ENCODE measurements at places on chromosomes 7 and 10.
A peak's percentile ranks its signal among the peaks of the same experiment; 100 is the strongest.

DNA sequence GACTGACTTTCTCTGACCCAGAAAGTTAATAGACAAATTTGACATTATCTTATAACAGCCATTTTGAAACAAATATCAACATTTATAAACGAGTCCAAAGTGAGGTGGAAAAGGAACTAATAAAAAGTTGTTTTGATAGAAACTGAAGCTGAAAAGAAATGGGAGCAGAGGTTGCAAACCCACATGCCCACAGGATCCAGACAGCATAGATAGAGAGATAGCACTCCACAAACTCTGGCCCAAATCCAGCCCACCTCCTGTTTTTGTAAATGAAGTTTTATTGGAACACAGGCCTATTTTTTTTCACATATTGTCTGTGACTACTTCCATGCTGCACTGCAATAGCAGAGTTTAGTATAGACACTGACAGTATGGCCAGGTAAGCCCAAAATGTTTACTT, 171.9 kb downstream of the PRKG1 start:
- DNase-seq = peak; percentile 29

DNA sequence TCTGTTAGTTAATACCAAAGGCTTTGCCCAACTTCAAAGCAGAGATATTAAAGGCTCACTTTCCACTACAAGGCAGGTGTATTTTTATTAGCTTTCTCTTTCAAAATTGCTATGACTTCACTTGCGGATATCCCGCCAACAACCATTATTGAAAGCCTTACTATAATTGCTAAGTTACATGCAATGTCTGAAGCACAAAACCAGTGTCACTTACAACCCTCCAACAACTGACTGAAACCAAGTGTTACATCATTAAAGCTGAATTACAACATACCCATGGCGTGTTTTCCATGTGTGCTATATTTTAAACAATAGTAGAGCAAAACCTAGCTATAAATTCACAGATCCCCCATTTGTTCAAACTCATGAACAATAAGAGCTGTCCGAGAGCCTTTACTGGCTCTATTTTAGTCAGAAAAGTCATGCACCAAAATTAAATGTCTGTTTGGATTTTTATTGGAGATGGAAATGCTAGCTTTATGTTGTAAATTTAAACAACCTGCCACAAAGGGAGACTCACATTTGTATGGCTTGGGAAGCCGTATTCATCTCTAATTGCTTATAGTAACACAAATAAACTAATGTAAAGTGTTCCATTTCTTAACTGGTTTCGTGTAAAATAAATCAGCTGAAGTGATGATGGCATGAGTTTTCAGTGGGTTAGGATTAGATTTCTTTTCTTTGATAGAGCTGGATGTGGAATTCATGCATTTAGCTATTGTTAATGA, 227.1 kb downstream of the AGMO start:
- DNase-seq = no peak

DNA sequence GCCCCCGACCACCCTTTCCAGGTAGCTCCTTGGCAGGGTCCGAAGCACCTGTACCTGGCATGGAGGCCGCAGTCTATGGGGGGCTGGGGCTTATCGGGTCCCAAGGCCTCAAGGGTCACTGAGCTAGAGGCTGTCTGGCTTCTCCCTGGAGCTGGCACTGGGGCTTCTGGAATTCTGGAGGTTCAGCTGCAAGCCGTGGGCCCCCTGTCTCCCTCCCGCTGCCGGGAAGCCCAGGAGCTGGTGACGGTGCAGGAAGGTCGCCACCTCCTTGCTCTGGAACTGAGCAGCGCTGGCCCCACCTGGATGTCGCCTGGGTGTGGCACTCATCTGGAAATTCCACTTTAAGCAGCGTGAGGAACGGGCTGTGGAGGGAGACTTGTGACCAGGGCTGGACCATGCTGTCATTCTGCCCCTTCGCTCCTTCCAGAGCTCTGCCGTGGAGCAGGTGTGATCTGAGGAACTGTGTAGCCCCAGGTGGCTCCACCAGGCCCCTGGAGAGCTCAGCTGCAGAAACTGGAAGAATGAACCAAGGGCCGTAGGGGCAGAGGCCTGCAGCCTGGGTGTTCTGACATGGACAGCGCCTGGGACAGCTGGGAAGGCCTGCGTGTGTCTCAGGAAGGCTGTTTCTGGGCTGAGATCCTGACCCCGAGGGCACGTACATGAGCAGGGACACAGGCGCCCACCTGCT, 129.7 kb upstream of the PPP2R2D start:
- no peak for DNase-seq

- no peak for DNase-seq
These were observed 152.2 kb downstream of the SDHAF3 start for GRCh38 chr7:97269741-97270140.

DNA sequence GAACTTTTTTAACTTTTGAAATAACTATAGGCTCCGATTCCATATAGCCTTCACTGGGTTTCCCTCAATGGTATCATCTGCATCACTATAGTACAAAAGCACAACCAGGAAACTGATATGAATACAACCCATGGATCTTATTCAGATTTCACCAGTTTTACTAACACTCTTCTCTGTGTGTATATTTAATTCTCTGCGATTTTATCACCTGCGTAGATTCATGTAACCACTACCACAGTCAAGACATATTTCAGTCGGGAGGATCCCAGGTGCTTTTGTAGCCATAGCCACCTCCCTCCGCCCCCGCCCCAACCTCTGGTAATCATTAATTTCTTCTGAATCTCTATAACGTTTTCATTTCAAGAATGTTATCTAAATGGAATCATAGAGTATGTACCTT, 82.8 kb upstream of the C7orf33 start:
- no peak for DNase-seq

- no peak for DNase-seq
These were observed 1.5 kb upstream of the TACR2 start for GRCh38 chr10:69418052-69418752.

- peak; percentile 38 for DNase-seq
These were observed 34.7 kb downstream of the ACADSB start for GRCh38 chr10:123043409-123043925.

GRCh38 chr7:100620804-100621203, 8.5 kb downstream of the MOSPD3 start:
- no peak for DNase-seq

- DNase-seq = peak; percentile 15
These were observed 24.2 kb downstream of the CRTAC1 start for GRCh38 chr10:98006266-98006665.

GRCh38 chr10:98431016-98431415, 15.7 kb downstream of the HPS1 start:
- DNase-seq = no peak

GRCh38 chr7:12951397-12951801, 264.0 kb downstream of the ARL4A start:
- DNase-seq = no peak

DNA sequence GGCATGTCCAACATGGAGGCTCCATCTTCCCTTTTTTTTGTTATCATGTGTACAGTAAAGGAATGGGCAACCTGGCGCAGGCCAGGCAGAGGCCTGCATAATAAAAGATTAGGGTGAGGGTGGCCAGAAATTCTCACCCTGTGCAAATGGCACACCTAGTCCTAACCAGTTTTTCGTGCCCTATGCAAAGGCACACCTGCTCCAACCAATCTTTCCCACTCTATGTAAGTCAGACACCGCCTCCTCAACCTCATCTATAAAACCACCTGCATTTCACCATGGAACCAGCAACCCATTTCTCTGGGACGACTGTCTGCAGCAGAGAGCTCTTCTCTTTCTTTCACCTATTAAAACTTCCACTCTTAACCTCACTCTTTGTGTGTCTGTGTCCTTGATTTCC, 16.1 kb downstream of the TBATA start:
- DNase-seq = no peak

GRCh38 chr10:351770-352334, 216.6 kb downstream of the ZMYND11 start:
- no peak for DNase-seq

DNA sequence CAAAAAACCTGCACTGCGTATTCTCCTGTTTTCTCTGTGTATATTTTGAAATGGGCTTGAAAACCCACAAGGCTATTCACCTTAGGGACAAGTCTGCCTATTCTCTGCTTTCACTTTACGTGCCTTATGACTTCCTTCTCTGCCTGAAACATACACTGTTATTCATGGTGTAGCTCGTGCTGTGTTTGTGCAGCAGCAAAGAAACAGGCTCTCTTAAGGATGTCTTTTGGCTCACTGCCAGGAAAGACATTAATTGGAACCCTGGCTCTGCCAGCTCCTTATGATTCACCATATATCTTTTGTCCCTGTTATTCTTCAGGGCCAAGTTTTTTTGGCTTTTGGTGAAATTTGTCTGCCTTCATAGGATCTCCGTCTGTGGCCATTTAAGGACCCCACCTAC, 92.4 kb downstream of the TMEM106B start:
- DNase-seq = peak; percentile 3

DNA sequence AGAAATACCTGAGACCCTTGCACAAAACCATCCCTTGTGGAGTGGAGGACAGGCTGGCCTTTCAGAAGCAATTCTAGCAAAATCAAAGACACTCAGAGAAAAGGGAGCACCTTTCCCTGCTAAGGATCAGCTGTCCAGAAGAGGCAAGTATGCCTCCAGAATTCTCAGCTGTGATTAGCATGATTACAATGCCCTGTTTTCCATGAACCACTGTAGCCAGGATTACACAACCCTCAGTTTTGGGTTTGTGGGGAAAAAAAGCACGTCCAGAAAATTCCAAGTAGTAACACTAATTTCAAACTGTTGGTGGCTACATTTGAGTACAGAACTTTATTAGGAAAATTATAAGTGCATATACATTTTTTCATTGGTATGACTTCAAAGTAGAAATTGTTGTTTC, 15.0 kb downstream of the CXCL12 start:
- no peak for DNase-seq

DNA sequence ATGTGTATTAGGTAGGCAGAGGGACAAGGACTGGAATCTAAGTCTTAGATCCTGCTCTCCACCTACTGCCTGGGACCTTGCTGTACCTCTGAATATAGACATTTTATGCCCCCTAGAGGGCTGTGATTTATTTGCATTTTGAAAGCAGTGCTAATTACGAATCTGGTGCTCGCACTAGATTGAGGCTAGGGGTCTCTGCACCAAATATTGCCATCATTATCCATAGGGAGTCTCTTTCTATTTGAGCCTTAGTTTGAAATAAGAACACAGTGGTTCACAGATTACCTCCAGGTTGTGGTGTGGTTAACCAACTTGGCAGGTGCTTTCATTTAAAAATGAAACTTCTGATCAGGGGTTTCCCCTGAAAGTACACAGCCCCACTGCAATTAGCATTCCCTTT, 41.8 kb downstream of the CNNM1 start:
- DNase-seq = peak; percentile 9

DNA sequence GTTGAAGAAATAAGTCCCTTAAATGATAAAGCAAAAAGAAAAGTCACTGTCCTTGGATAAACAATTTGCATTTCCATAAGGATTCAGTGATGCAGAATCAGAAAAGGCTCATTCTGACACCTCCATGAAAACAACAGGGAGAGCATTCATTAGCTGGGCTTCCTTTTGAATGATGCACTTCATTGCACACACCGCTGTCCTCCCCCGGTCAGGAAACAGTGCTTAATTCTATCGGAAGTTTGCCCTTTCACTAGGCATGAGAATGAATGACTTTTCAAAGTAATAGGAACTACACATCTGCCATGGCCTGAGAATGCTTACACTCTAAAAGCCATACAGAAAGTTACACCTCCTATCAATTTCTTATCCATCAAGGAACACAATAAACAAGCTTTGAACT, 4.2 kb downstream of the PCDH15 start:
- DNase-seq = no peak

- DNase-seq = no peak
These were observed 67.2 kb upstream of the PPP2R2D start for GRCh38 chr10:131833446-131834080.

DNA sequence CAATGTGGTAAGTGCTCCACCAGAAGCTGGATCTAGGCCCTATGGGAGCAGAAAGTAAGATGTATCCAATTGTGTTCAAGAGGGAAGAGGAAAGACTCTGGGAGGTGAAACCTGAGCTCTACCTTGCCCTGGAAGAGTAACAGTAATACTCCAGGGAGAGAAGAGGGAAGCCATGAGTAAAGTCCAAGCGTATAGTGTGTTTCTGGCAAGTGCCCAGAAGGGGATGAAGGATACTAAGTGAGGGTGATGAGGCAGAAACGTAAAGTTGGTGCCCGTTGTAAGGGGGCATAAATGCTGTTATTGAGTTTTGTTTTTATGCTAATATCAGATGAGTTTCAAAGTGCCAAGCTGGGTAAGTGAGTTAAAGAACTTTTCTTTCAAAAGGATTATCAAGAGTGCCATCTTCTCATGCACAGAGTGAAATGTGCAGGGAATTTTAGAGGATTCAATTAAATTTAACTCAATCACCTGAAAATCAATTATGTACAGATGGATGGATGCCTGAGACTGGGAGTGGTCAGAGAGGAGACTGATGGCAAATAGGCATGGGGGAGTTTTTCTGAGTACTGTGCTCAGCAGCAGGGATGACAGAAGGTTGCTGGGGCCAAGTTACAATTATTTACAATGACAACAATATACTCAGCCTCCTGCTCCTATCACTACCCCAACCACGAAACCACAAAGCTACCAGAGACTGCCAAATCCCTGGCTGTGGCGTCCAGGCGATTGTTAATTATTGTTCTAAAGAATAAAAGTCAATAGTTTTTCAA, 123.3 kb upstream of the LAMB4 start:
- DNase-seq = no peak

GRCh38 chr7:150621376-150621775, 10.8 kb downstream of the GIMAP6 start:
- DNase-seq = no peak

DNA sequence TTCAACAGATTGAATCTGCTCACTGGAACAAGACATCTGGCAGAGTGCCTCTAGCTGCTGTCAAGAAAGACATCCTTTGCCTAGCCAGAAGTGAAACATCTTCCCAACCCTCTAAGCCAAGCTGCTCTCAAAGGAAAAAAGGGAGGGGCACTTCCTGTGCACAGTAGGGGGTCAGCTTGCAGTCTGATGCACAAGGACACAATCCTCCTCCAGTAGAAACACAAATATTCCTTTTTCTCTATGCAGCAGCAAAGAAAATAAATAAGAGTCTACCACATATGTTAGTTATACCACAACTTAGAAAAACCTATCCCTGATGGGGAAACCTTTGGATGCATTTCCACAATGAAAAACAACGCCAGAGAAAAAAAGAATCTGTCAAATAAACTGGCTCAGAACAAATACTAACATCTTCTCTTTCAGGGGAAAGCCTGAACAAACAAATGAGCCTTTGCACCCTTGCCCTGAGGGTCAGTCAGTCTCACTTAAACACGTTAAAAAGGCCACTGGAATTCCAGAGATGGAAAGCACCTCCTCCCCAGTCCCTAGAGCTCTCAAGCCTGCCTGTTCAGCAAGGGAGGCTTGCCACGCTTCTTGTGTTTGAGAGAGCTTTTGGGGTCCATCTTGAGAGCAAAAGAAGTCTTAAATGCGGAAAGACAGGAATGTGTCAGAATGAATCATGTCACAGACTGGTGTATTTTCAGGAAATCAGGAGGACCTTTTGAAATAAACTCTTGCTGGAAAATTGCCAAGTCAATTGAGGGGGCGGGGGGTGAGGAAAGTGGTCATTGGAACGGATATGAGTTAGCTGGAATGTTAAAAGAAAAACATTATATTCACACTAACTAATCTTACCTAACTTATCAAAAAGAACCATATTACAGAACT, 7.5 kb downstream of the LAMB1 start:
- no peak for DNase-seq

GRCh38 chr7:90708841-90709317, 112.8 kb downstream of the CDK14 start:
- no peak for DNase-seq
